Stimulated activated CD8-positive, alpha-beta memory T cell treated with anti-CD3 and anti-CD28 coated beads, Interleukin-7, amount 100 ng/mL, for 24 hours (primary cell): ENCODE measurements at places on chromosomes 6 and 20.

GRCh38 chr20:10922506-10922905 is 248.7 kb upstream of the JAG1 start:
- no peak for DNase-seq

DNA sequence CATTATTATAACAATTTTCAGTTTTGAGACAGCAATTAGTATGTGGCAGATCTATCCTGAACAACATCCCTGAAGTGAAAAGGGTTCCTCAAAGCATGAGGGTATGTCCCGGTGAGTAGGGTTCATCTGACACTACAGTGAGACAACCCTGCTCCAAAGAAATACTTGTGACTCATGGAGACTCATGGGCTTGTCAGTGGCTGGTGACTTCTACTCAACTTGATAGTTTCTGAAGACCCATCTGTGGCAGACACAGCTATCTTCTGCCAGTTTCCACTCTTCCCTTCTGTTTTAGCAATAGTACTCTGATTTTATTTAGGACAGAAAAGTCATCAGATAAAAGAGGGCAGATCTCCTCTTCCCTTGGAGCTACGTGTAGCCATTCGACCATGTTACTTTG is 41.4 kb downstream of the MAP3K7 start:
- DNase-seq = no peak

DNA sequence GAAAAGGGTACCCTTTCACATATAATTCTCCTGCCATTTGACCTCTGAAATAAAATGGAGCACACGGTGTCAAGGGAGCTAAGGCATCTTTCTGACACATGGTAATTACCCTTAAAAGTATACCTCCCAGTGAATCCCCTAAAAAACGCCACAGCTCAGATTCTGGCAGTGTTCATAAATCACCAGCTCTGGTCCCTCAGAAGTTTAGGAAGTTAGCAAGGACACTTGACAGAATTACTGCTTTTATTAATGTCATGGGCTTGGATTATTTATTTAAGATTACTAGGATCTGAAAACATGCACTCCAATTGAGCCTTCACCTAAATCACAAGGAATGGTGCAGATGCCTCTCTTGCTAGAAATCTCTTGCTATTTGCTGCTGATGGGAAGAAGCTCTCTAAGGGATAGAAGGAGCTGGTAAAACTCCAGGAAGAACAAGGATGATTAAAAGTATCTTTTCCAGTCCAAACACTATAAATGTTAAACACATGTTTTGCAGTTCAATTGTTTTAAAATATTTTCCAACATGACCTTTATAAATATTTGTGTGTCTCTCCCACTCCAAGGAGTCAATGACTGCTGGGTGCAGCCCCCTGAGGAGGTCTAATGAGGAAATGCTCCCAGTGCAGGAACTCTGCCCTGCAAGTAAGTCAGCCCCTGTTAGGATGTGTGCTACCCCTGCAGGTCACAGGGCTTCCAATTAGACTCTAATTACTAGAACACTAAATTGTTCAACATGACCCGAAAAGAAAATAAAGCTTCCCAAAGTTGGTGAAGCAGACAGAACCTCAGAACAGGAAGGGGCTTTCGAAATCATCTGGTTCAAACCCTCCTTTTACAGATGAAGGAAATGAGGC is 230.3 kb downstream of the TFAP2A start:
- DNase-seq = no peak

GRCh38 chr20:49480236-49480635 is 2.2 kb downstream of the KCNB1 start:
- no peak for DNase-seq

- DNase-seq = no peak
These were observed 13.4 kb downstream of the SLC22A16 start for GRCh38 chr6:110462884-110463481.
